ENCODE measurements at places on chromosomes 13 and 19. TPM values are rescaled to one million over a fixed set of nuclear protein-coding genes. Genes with fewer than 3 reads are reported as not detected.

GRCh38 chr13:35716729-35717128 is 240.2 kb upstream of the MAB21L1 start:
- DNase-seq, result no peak
- H3K36me3 ChIP-seq, result no peaks in the 10 kb centered on the region
- no peaks in the 10 kb centered on the region for H3K27me3 ChIP-seq
- no peak overlapping the region for H3K4me3 ChIP-seq
- no peak overlapping the region for H3K27ac ChIP-seq

DNA sequence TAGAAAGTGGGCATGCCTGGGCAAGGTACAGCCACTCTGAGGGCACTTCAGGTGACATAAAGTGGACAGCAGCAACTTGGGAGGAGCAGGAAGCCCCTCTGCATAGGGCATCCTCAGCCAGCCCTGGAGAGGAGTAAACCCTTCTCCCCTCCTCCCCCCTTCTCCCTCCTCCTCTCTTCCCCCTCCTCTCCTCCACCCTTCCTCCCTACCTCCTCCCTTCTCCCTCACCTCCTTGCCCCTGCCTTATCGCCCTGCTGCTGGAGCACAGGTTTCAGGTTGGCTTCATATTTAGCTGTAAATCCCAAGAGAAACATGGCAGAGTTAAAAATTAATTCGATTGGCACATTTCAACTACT is 30.5 kb upstream of the ATP12A start:
- no peak overlapping the region for H3K27ac ChIP-seq
- H3K4me1 ChIP-seq, result no peaks in the 10 kb centered on the region
- no peaks in the 10 kb centered on the region for H3K27me3 ChIP-seq
- no peak for DNase-seq

DNA sequence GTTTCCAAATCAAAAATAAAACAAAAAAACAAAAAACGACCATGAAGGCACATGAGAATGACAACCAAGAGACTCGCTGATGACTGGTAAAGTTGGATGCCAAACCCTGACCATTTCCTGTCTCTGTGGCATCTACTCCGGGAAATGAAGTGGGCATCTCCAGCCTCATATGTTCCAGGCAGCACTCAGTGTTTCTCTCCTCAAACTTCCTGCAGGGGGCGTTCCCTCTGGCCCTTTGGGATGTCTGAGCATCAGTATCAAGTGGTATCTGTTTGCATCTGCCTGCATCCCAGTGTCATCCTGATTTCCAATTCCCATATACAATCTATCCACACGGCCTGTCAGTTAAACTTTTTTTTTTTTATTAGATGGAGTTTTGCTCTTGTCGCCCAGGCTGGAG is 9.8 kb upstream of the SIGLEC12 start:
- no peak overlapping the region for H3K27ac ChIP-seq
- no peak overlapping the region for H3K4me3 ChIP-seq
- H3K36me3 ChIP-seq, result no peaks in the 10 kb centered on the region
- H3K4me1 ChIP-seq, result no peaks in the 10 kb centered on the region
- no peaks in the 10 kb centered on the region for H3K27me3 ChIP-seq
- DNase-seq, result no peak

DNA sequence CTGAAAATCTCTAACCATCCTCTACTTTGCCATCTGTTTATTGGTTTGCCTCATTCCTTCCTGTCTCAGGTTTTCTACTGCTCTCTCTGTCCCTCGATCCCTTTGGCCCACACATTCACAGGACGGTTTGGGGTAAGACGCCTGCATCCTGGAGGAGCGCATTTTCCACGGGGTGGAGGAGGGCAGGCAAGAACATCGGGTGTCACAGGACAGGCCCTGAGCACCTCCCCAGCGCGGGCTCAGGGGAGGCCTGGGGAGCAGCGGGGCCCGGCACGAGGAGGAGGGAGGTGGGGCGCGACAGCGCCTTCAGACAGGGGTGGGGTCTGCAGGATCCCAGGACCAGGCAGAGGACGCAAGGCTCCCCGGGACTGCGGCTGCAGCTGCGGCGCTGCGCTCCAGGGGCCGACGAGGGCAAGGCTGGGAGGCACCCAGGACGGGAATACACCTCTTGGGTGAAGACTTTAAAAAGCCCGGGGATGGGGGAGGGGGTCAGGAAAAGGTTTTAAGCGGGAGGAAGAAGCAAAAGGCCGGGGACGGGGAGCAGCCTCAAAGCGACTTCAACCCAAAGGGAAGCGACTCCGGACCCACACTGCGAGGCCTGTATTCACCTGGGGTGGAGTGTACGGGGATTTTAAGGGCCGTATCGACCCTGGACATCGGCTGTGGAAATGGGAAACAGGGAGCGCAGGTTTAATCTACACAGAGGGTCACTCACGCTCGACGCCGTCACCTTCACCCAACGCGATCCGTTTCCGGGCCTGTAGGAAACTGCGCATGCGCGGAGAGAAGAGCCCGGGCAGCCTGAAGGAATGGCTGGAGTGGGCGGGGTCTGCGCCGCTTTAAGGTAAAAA is at the start of gene ZNF415:
Gene ZNF415, minus strand, starts transcription at position 770 of the 851 bp plus-strand sequence. CDS start 10,234 bp downstream, outside the sequence.
- H3K27me3 ChIP-seq, result no peaks in the 10 kb centered on the region
- peak within 1 kb of the TSS; percentile 80 for H3K4me3 ChIP-seq
- DNase-seq, result peak; percentile 92
- peaks cover under 1% of the 10 kb centered on the region for H3K4me1 ChIP-seq
- H3K27ac ChIP-seq, result peak within 1 kb of the TSS; percentile 41
- H3K36me3 ChIP-seq, result no peaks in the 10 kb centered on the region

- peaks cover 9% of the 10 kb centered on the region for H3K27me3 ChIP-seq
- no peak overlapping the region for H3K27ac ChIP-seq
- H3K4me3 ChIP-seq, result no peak overlapping the region
- no peak for DNase-seq
These were observed 17.1 kb upstream of the ZSCAN4 start for GRCh38 chr19:57651654-57651996.

DNA sequence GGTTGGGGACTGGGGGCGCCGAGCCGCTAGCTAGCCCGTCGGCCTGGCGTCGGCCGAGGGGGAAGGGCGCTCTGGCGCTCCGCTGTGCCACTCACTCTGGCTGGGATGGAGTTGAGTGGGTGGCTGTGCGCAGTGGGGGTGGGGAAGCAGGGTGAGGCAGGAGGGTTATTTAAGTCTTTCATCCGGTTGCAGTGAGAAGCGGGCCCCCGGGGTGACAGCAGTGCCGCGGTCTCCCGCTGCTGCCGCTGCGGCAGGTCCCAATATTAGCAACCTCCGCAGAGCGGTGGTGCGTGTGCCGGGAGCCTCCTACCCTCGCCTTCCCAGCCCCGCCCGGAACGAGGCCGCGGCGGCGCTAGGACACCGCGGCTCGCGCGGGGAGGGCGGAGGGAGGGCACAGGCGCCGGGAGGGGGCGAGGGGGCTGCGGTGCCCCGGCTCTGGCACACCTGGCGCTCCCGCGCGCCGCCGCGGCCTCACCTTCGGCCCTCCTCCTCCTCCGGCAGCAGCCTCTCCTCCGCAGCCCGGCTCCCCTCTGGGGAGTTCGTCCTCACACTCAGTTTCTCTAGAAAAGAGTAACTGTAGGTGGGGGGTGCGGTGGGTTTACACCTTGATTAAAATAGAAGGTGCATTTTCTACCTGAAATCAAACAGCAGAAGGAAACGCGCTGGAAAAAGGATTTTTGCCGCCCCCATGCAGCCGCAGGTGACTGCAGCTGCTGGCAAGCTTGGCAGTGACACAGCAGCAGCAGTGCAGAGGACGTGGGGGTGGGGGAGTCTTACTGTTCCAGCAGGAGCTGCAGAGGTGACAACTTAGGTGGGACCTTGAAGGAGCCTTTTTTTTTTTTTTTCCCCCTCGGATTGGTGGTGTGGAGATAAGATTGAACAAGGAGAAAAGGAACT is 4.5 kb downstream of the FGF9 start:
- peak overlapping the region; percentile 73 for H3K4me3 ChIP-seq
- no peaks in the 10 kb centered on the region for H3K36me3 ChIP-seq
- peaks cover 38% of the 10 kb centered on the region for H3K27me3 ChIP-seq
- H3K27ac ChIP-seq, result no peak overlapping the region
- H3K4me1 ChIP-seq, result peaks cover 5% of the 10 kb centered on the region

GRCh38 chr13:92317066-92317465 is 909.5 kb upstream of the GPC6 start:
- no peak overlapping the region for H3K4me3 ChIP-seq
- H3K27ac ChIP-seq, result no peak overlapping the region
- DNase-seq, result no peak
- H3K4me1 ChIP-seq, result no peaks in the 10 kb centered on the region

CYP4F3 gene
- not detected for total RNA-seq

RPL18 gene
- total RNA-seq, result 3,285 TPM

FUT3 gene
- total RNA-seq, result 0.14 TPM

WTIP gene
- 29.4 TPM for total RNA-seq
